ENCODE measurements at places on chromosomes 7 and 10.

DNA sequence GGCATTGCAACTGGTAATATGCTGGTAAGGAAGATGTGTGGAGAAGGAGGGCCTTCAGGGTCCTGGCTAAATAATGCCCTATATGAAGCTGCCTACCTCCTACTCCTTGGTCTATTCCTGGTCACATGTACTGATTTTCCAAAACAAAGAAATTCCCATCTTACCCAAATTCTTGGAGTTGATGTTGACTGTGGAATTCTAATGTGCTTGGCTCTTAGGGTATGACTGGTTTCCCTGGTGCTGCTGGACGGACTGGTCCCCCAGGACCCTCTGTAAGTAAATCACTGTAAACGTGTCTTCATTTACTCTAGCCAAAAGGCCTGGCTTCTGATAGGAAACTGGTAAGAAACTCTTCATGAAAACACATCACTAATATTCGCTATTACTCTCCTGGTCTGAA lies 27.0 kb downstream of the COL1A2 start:
- DNase-seq: no peak

GRCh38 chr10:79947083-79947415 lies 1.9 kb downstream of the SFTPD start:
- DNase-seq: no peak

DNA sequence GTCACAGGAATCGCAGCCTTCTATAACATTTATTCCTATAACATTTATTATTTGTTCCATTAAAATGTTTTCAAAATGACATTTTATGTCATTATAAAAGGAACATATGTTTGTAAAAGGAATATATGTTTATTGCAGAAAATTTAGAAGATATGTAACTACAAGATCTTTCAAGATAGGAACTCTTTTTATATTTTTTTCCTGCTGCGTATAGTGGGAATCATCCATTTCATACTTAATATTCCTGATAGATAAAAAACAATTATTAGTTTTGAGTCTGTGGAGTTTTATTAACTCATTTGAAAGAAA lies 55.6 kb downstream of the CCNY start:
- no peak for DNase-seq

GRCh38 chr7:128084896-128085608 lies 53.8 kb upstream of the LRRC4 start:
- DNase-seq: peak; percentile 85

- DNase-seq: no peak
Observed at GRCh38 chr7:124649397-124650014, 116.1 kb downstream of the GPR37 start.

DNA sequence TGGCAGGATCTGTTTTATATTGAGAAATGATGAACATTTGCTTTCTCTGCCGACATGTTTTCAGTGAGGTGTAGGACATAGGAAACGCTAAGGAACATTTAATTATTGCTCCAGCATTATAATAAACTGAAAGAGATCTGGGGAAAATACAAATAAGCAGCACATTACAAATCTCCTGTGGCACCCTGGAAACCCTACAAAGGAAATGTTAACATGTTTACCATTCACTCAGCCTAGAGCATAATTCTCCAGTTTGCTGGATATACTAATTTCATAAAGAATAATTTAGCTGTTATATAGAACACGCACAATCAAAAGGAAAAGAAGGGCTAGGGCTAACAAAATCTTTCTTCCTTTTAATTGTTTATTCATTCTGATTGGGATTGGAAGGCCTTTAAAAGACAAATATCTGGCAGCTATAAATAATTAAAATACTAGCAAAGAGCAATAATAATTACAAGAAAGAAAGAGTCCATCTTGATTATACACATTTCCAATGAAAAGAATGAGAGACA lies 299.4 kb downstream of the CRPPA start:
- no peak for DNase-seq

GRCh38 chr10:131936736-131937135 lies 35.9 kb downstream of the PPP2R2D start:
- DNase-seq: no peak

- DNase-seq: no peak
Observed at GRCh38 chr7:2045559-2046405, 187.0 kb downstream of the MAD1L1 start.

- peak; percentile 6 for DNase-seq
Observed at GRCh38 chr10:48454302-48455054, 148.0 kb downstream of the MAPK8 start.

- DNase-seq: no peak
Observed at GRCh38 chr10:68981074-68981473, 7.5 kb upstream of the KIFBP start.

GRCh38 chr7:3146571-3147226 lies 103.0 kb upstream of the CARD11 start:
- DNase-seq: no peak

DNA sequence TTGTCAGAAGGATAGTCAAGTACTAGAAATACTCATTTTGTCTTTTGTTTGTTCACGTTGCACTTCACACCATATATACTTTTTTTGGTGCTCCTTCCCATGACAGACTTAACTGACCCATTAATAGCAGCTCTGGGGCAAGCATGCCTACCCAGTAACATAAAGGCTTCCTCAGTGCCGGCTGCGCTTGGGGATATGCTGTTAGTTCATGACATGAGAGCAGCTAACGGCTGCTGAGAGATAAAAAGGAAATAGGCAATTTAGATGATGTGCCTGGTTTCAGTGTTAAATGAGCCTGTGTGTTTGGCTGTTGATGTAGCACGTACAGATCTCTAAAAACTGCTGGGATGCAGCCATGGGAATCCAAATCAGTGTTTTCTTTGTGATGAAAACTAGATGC lies 86.4 kb downstream of the TAX1BP1 start:
- no peak for DNase-seq

GRCh38 chr7:25988640-25989039 lies 163.4 kb upstream of the NFE2L3 start:
- DNase-seq: no peak

All from WERI-Rb-1 (cell line).